Foreskin fibroblast (primary cell): ENCODE measurements at places on chromosomes 5 and 9.

- no peak for DNase-seq
These were observed 1708.2 kb upstream of the CDH6 start for GRCh38 chr5:29485333-29485732.

- peak; percentile 27 for DNase-seq
These were observed 61.3 kb downstream of the ANKH start for GRCh38 chr5:14810282-14810681.

GRCh38 chr9:9563817-9564216, 1049.0 kb downstream of the PTPRD start:
- DNase-seq = no peak

GRCh38 chr5:39441838-39442237, 17.1 kb upstream of the DAB2 start:
- no peak for DNase-seq

DNA sequence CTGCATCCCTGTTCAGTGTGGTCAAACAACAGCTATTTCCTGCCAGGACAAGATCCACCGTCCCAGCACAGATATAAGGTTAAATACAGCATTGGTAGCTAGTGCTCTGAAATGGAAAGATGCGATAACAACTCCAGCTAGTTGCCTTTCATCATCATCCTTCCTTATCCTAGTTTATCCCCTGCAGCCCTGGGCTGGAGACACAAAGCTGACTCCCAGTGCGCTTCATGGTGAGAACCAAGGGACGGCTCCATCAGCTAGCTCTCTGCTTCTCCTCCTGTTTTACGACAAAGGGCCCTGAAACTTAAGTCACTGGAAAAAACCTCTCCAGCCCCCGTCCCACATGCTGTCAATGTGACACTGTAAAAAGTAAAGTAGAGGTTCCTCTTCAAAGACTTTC, 37.9 kb downstream of the CDC14B start:
- DNase-seq = no peak

DNA sequence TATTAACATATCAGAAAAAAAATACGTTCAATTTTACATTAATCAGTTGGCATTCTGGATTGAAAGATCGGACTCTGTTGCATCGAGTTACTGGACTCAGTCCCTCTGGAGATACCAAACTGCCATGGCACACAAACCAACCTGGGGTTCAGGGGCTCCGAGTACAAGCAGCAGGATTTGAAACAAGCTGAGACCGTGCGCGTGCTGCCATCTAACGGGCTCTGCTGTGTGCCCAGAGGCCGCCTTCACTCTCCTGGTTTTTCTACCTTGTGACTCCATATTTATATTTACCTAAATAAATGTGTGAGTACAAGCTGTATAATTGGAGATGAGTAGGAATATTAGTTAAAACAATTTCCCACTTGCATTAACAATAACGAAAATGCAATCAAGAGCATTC, 48.2 kb downstream of the ANXA1 start:
- DNase-seq = no peak

DNA sequence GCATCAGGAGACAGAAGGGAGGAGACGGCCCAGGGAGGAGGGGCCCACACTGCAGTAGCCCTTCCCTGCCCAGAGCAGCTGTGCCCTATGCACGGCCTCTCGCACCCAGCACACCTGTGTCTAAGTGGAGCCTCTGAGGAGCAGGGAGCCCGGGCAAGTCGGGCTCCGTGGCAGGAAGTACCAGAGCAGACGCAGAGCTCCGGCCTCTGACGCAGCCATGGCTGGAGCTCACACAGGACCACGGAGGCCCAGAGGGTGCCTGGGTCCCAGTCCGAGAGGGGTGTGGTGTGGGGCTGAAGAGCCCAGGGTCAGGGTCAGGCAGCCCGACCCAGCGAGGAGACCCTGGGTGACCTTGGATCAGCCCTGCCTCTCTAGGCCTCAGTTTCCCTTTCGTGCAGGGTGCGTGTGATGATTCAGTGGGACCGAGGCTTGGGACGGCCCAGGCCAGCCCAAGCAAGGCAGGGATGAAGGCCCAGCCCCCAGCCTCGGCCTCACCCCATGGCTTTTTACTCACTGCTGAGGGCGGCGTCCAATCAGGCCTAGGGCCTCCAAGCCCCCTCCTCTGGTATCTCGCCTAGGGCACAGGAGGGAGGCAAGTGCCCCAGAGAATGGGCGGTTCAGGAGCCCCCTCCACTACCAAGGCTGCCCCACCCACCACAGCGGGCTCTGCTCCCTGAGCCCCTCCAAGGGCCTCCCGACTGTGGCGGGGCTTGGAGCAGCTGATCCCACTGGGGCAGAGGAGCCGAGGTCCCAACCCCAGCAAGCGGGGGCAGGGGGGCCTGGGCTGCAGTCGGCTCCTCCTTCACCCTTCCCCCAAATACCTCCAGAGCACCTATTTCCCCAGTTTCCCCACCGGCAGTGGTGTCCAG, 4.3 kb upstream of the AGPAT2 start:
- DNase-seq = no peak

DNA sequence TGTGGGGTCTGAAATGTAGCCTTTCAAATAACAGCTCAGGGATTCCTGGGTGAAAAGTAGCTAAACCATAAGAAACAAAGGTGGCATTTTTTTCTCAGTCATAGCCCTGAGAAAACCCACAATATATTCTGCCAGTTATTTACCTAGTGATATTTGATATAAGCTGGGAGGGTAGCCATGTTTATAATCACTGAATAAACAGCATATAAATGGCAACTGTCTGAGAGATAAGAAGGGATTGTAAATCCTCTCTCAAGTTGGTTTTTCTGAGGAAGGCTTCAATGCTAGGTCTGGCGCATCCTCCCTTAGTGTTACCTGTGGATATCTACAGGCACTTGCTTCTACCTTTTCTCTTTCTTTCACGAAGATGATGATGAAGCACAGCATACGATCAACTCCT, 1080.5 kb upstream of the DMAC1 start:
- no peak for DNase-seq

GRCh38 chr9:134290603-134291451, 35.4 kb upstream of the RXRA start:
- no peak for DNase-seq

DNA sequence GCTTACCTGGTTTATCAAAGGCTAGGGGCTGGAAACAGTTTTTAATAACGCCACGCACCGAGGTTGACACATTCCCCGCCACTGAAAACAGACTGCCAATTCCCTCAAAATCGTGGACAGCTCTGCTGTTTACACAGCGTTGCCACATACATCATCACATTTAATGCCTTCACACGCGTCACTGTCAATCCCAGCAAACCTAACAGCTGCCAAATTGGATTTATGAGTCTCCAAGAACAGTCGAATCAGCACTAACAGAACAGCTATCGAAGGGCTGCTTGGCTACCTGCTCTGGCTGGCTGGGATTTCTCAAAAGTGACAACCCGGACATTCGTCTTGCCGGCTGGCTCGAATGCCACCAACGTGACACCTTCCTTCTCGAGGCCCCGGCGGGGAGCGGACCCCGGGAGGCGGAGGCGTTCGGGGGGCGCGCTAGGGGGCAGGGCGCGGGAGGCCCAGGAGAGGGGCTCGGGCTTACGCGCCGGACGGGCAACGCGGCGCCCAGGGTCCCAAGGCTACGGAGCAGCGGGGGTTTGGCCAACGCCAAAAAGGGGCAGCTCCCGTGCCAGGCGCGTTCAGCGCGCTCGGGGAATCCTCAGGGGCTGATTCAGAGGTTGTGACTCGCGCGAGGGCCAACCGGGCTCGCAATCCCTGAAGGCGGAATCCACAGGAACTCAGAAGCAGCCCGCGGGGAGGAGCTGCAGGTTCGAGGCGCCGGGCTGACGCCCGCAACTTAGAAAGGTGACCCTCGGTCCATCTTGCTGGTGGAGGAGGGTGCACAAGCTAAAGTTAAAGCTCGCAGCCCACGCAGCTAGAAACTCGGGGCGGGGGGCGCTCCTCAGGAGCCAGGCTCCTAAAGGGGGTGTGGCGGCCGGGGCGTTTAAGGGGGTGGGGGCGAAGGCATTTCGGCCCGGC, 1.2 kb downstream of the CDC14B start:
- peak; percentile 66 for DNase-seq

- DNase-seq = no peak
These were observed 5.2 kb upstream of the FCN2 start for GRCh38 chr9:134875371-134875770.

DNA sequence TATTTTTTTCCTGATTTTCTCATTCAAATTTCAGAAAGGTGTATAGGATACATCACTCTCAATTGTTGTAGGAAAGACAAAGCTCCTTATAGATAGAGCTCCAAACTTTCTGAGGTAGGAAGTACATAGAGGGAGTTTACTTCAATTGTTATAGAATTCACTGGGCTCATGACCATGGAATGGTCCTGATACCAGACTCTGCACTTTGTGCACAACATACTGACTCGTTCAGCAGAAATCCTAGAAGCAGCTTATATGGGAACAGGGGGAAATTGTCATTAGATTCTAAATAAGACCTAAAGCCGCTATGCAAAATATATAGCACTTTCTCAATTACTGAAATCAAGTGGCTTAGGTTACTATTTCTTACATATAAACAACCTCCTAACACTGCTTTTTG, 240.5 kb upstream of the TUSC1 start:
- DNase-seq = no peak

DNA sequence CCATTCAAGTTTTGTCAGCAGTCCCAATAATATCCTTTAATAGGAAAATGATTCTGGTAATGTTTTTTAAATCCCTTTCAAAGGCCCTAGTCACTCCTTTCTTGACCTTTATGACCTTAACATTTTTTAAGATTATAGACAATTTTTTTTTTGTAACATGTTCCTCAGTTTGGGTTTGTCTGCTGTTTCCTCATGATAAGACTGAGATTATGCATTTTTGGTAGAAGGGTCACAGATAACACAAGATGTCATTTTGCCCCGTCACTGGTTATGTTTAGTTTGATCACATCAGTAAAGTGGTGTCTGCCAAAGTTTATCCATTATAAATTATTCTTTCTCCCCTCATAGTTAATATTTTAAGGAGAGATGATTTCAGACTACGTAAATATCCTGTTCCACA, 16.0 kb upstream of the PTPDC1 start:
- DNase-seq = no peak

DNA sequence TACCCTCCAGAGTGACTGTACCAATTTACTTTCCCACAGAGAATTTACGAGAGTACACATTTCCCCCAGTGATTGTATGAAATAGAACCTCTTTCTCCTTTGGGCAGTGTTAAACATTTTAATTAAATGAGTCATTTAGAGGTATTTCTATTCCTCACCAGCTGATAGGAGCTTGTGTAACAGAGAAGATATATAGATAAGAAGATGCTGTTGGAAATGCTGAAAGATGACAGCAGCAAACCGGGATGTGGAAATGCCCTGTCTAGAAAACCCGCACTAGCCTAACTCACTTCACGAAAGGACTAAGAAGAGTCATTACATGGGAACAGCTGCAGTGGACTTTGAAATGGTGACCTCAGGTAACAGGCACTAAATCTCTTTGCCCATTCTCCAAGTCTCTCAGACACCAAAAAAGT, 68.3 kb downstream of the LPAR1 start:
- DNase-seq = peak; percentile 68

DNA sequence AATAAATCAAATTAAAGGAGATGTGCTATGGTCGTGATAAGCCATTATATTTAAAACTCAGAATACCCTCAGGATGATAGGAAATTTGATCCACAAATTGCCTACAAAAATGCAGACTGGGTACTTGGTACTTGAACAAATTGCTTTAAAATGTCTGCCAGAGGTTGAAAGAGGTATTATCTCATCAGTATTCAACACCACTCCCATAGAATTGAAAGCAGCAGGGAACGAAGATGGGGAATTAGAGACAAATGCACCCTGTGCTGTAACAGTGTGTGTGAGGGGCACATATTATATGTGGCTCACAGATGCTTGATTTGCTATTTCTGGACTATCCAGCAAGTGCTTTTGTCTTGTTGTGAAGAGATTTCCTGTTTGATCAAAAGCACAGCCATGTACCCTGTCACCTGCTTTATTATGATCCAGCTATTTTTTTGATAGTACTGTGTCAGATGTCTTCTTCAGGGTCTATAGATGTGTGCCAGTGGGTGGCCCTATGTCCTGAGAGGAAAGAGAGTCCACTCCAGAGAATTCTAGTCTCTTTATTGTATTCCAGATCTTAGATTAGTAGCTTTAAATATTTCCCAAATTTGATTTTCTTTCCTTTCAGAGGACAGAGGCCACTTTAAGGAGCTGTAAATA, 120.1 kb downstream of the XRCC4 start:
- DNase-seq = no peak

DNA sequence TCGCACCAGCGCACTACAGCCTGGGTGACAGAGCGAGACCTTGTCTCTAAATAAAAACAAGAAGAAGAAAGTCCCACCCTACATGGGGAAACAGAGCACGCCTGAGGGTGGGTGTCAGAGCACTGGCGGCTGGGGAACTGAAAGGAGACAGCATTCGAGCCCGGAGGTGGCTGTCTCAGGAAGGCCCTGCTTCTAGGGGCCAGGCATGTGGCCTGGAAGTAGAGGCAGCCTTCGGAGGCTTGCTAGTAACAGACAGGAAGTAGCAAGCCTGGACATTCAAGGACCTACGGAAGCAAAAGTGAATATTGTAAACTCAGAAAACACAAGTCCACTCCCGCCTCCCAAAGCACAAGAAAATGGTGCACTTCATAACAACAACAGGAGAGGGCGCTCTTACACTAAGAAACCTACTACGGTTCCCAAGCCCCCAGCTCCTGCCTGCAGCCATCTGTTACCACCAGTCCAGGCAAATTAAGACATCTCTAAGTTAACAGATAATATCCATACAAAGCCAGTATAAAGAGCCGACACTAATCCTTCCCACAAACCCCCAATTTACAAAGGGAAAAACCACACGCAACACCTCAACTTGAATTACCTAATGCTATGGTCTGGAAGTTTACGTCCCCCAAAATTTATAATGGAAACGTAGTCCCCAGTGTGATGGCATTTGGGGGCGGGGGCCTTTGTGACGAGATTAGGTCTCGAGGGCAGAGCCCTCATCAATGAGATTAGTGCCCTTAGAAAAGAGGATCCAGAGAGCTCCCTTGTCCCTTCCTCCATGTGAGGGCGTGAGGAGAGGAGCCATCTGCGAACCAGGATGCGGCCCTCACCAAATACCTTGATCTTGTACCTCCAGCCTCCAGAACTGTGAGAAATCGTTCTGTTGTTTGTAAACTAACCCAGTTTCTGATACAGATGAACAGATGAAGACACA, 7.7 kb downstream of the RASGEF1C start:
- no peak for DNase-seq

GRCh38 chr9:70468291-70468690, 53.8 kb upstream of the KLF9 start:
- no peak for DNase-seq

GRCh38 chr5:135271533-135272310, 127.3 kb downstream of the MACROH2A1 start:
- peak; percentile 61 for DNase-seq

DNA sequence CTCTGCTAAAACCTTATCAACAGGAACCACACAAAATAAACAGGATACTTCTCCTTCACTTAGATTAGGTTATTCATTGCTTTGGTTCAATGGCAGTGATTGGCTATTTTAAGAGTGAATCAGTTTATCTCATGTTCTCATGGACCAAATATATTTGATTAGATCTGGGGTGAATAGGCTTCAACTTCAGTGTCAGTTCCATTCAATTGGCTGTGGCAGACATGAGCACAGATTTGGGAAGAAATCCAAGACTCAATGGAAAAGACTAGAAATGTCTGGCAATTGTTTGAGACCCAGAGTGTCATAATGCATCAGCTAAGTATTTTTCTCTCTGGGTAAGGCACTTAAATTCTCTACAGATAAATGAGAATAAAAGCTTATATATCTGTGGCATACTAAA, 37.1 kb downstream of the CDH18 start:
- no peak for DNase-seq

- DNase-seq = peak; percentile 50
These were observed 617 bp downstream of the SLC9A3 start for GRCh38 chr5:523441-524222.
